Aorta (tissue), 5 donors: ENCODE measurements at places on chromosomes 7 and 10.

GRCh38 chr10:22615101-22615500, 99.3 kb downstream of the PIP4K2A start:
- H3K27ac ChIP-seq, result no peak overlapping the region
- no peak overlapping the region for H3K4me3 ChIP-seq
- no peaks in the 10 kb centered on the region for H3K36me3 ChIP-seq
- peaks cover 6% of the 10 kb centered on the region for H3K4me1 ChIP-seq
- no peak for DNase-seq

GRCh38 chr10:79608505-79609375, 2.0 kb upstream of the SFTPA1 start:
- no peaks in the 10 kb centered on the region for H3K27me3 ChIP-seq
- no peaks in the 10 kb centered on the region for H3K36me3 ChIP-seq
- no peak for DNase-seq
- H3K27ac ChIP-seq, result no peak overlapping the region
- no peak overlapping the region for H3K4me3 ChIP-seq

DNA sequence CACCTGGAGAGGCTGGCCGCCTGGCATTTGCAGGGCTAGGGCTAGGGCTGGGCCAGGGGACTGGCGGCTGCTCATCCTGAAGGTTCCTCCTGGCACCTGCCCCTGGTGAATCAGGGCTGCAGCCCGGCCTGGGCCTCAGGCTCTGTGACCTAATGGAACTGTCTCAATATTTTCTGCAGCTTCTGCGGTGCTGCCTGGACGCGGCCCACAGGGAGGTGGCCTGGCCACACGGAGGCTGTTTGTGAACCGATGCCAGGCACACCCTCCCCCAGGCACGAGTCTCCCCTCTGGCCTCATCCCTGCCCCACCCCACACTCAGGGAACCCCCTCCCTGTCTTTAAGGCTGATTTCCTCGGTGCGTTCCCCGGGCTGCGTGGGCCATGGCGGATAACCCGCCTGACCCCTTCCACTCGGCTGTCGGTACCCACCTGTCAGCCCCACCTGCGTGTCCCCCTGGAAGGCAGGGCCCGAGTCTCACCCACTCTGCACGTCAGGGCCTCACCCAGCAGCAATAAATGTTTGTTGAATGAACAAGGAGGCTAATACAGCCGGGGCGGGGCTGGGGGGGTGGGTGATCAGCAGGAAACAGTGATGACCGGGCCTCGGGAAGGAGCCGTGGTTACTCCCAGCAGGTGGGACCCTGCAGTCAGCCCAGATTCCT, 54.5 kb upstream of the DNAJB6 start:
- H3K4me3 ChIP-seq, result no peak overlapping the region
- H3K36me3 ChIP-seq, result no peaks in the 10 kb centered on the region
- no peaks in the 10 kb centered on the region for H3K27me3 ChIP-seq
- no peaks in the 10 kb centered on the region for H3K4me1 ChIP-seq

DNA sequence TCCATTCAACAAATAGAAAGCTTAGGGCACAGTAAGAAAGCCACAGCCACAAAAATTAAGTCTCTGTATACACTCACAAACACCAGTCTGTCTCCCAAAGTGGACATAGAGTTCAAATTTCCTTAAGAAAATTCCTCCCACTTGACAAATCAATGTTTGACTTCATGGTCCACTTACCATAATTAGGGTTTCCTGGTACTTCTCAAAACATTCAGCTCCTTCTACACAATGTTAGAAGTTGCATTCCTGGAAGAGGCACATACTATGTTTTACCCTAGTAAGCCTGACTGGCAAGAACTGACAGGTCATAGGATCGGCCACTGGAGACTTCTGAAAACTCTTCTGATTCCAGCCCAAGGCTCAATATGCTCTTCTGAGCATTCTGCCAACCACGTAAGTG, 70.5 kb downstream of the CPXM2 start:
- H3K4me1 ChIP-seq, result peaks cover 5% of the 10 kb centered on the region
- H3K36me3 ChIP-seq, result no peaks in the 10 kb centered on the region
- H3K27ac ChIP-seq, result no peak overlapping the region

GRCh38 chr10:122407375-122408125, 33.0 kb downstream of the PLEKHA1 start:
- peak; percentile 61 for DNase-seq
- no peak overlapping the region for H3K27ac ChIP-seq
- H3K36me3 ChIP-seq, result no peaks in the 10 kb centered on the region
- H3K27me3 ChIP-seq, result no peaks in the 10 kb centered on the region
- H3K4me1 ChIP-seq, result no peaks in the 10 kb centered on the region

- peaks cover 10% of the 10 kb centered on the region for H3K4me1 ChIP-seq
- H3K27ac ChIP-seq, result no peak overlapping the region
- no peaks in the 10 kb centered on the region for H3K27me3 ChIP-seq
Observed at GRCh38 chr10:119286983-119287633, 79.7 kb downstream of the GRK5 start.
